ENCODE measurements at places on chromosomes 2 and 18. TPM values are rescaled to one million over a fixed set of nuclear protein-coding genes. Genes with fewer than 3 reads are reported as not detected.

DNA sequence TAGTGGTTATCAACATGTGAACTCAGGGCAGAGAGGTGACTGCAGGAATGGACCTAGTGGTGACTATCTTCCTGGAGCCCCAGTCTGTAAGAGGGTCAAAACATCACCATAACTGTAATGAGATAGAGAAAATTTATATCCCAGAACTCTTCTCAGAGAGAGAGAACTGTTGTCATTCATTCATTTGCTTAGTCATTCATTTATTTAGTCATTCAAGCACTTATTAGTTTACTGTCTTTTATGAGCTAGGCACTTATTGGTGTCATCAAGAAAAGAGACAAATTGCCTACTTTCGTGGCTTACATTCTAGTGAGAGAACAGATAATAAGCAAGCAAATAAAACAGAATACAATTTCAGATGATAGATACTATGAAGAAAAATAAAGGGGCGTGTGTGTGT lies 34.1 kb downstream of the DOK1 start:
- DNase-seq, result no peak

DNA sequence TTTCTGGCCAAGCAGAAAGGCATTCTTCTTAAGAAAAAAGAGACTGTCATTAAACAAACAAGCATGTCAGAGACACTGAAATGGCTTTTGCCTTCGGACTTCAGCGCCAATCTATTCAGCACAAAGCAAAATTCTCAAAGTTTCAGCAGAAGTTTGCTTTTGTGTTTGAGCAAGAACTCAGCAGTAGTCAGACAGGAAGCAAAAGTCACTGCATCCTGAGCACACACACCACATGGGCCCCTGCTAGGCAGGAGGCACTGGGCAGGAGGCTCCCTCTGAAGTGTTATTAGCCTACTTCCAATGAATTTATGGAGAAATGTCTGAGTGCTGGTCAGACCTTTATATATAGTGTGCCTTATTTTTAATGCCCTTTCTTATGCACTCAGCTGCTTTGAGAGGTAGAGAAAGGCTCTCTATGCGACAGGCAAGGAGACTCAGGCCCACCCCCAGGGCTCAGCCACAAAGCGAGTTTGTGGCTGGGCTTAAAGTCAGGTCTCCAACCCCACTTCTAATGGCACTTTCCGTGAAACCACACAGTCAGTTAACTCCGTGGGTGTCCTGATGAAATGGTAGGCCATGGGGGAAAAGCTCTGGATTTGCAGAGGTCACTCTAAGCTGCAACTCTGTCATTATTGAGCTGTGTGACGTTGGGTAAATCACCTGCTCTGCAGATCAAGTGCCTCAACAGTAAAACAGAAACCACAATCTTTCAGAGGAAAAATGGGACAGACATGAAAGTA lies 161.0 kb upstream of the TMEM200C start:
- DNase-seq, result peak; percentile 77

- no peak for DNase-seq
These were observed 4.7 kb downstream of the MYO5B start for GRCh38 chr18:50190236-50190635.

GRCh38 chr2:19292007-19292406 lies 66.4 kb downstream of the OSR1 start:
- DNase-seq, result no peak

GRCh38 chr2:144460727-144461307 lies 59.1 kb downstream of the ZEB2 start:
- no peak for DNase-seq

GRCh38 chr2:98324181-98324580 lies 22.1 kb upstream of the CNGA3 start:
- DNase-seq, result no peak

- no peak for DNase-seq
These were observed 5.0 kb downstream of the NDUFS1 start for GRCh38 chr2:206154197-206154596.

DNA sequence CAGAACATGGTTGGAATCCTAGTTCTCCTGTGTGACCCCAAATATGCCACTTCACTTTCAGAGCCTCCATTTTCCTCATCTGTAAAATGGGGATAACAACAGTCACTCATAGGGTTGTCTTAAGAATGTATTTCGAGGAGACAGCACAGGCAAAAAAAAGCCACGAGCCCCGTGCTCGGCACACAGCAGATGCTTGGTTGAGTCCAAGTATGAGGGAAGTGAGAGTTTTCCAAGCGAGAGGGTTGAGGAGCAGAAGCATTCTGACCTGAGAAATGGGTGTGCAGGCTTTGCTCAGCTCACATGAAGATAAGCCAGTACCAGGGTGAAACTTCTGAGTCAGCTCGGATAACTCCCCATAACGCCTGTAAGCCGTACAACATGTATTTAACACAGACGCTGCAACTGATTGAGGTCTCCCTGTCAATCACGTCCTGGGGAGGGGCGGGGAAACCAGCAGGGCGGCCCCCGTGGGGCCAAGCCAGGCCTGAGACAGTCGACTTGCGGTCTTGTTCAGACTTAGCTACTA lies 23.0 kb upstream of the ODC1 start:
- no peak for DNase-seq

GRCh38 chr2:46815121-46815802 lies 100.3 kb downstream of the MCFD2 start:
- DNase-seq, result peak; percentile 83

GRCh38 chr2:224927646-224928173 lies 114.6 kb downstream of the DOCK10 start:
- DNase-seq, result peak; percentile 77

DNA sequence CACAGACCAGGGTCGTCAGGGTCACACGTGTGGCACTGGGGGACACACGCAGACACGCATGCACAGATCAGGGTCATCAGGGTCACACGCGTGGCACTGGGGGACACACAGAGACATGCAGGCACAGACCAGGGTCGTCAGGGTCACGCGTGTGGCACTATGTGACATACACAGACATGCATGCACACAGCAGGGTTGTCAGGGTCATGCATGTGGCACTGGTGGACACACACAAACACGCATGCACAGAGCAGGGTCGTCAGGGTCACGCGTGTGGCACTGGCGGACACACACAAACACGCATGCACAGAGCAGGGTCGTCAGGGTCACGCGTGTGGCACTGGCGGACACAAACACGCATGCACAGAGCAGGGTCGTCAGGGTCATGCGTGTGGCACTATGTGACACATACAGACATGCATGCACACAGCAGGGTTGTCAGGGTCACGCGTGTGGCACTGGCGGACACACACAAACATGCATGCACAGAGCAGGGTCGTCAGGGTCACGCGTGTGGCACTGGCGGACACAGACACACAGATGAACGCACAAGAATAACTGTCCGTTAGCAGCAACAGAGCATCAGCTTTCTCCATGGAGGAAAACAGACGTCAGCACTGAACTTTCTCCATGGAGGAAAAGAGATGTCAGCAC lies 34.9 kb downstream of the HDAC4 start:
- DNase-seq, result no peak

DNA sequence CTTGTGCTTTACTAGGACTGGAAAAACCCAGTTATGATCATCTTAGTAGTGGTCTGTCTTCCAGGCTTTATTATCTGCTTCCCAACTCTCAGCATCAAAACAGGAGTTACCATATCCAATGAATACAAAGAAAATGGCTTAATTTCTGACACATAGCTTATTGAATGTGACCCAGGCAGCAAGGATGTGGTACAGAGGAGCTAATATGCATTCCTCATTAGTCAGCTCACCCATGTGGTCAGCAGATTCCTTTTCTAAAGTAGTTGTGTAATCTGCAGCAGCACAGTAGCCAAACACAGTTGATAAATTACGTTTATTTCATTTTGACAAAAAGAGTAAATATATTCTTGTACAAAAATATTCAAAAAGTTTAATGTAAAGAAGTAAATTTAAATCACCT lies 43.6 kb downstream of the TSPYL6 start:
- no peak for DNase-seq

GRCh38 chr2:25505622-25506021 lies 163.9 kb upstream of the DNMT3A start:
- DNase-seq, result no peak

GRCh38 chr18:35117951-35118411 lies 76.8 kb downstream of the MAPRE2 start:
- no peak for DNase-seq

GRCh38 chr2:64219149-64219548 lies 74.9 kb upstream of the PELI1 start:
- DNase-seq, result no peak

GRCh38 chr18:78522507-78522906 lies 457.1 kb upstream of the SALL3 start:
- DNase-seq, result no peak

- no peak for DNase-seq
These were observed 5.3 kb downstream of the NGEF start for GRCh38 chr2:233007739-233008138.

DNA sequence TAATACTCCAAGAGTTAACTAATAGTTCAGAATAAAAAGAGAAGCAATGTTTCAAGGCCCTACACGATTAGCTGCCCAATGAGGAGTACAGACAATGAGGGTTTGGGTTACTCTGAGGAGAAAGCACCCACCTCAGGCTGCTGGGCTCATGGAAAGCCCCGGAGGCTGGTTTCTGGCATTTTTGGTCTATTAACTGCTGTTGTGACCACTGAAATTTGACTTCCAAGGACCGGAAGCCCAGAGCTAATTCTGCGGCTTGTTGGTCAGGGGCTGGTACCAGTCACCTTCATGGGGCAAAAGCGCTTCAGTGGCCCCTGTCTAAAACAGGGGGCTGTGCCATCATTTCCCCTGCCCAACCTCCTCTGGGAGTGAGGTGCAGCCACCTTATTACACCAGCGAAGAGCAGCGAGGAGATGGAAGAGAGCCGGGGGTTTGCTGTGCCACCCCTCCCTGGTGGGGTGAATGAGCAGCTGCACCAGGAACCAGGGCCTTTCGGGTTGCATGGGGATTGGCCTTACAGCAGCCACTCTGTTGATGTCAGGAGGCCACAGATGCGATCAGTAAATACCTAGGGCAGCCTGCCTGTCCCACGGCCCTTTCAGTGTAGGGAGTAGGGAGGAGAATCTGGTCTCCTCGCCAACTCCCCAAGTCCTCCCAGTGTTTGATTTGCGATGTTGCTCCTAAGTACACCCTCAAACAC lies 131.3 kb downstream of the CELF4 start:
- DNase-seq, result no peak

DNA sequence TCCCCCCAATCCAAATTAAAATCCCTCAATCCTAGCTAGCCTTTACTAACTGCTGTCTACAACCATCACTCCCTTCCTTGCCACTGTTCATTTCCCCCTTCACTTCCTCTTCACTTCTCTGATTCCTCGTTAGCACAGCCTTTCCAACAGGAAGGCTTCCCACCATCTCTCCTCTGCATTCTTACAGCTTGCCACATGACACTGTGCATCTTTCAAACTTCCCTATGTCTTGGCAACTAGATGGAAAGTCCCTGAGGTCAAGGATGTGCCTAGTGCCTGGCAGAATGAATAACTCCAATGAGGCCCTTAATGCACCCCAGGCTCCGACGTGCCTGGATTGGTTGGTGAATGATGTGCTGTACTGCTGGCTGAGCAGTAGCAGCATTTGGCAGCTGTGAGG lies 15.2 kb downstream of the SAP130 start:
- no peak for DNase-seq

DNA sequence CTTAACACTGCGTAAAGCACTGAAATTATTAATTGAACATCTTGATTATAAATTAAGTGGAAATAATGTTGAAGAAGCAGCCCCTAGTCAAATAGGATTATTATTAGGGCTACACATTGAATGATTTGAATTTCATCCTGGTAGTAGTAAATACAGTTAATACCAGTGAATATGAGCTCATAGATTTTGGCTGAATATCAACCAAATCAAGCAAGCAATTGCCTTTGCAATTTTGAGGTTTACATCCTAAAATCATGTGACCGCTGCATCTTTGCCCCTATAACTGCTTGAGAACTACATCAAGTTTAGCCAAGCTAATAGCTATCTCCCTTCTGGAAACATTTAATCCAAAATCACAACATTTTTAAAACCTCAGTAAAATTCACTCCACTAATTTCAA lies 801.2 kb upstream of the PIK3C3 start:
- no peak for DNase-seq

- DNase-seq, result peak; percentile 5
These were observed 186.2 kb upstream of the GCFC2 start for GRCh38 chr2:75896779-75897366.

DNA sequence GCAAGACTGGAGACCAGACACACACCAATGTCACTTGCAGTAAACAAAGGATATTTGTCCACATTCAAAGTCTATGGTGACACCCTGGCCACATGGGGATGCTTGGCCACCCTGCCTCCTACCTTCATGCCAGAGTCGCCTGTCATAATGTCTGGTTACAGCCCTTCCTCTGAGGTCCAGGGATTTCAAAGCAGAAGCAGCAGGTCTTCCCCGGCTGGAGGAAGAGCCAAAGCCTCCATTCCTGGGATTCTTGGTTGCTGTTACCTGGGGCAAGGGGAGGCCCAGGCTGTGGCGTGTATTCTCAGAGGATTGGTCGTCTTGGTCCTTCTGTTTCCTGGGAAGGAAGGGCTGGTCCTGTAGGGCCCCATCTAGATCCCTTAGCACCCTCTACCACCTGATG lies 2.3 kb upstream of the ALPP start:
- DNase-seq, result no peak

- DNase-seq, result no peak
These were observed 60.4 kb downstream of the KCNJ3 start for GRCh38 chr2:154758871-154759270.

GRCh38 chr2:180872255-180872654 lies 108.2 kb upstream of the UBE2E3 start:
- DNase-seq, result no peak

DNA sequence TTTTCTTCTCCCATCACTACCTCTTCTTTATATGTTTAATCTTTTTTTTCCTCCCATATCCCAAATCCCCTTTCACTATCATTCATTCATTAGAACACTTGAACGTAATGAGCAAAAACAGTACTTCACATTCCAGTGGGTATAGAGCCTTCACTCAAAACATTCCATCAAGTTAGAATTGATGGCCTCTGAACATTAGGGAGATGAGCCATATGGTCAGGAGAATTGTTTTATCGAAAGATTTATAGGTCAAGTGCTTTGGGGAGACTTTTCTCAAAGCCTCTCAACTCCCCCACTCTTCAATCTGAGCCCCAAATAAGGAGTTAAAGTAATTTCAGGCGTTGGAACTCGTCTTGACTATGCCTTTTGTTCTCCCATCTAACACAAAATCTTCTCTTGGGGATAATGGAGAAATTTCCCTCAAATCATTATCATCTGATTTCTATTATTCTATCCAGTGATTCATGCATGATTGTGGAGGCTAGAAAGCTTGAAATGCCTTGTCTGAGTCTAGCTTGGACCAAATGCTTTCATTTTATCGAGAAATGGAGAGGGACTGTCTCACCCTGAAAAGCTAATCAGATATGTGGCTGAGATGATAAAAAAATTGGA lies 79.2 kb downstream of the KIAA2012 start:
- DNase-seq, result no peak

SCN7A gene
- not detected for polyA plus RNA-seq

TNS1 gene
- 9.9 TPM for polyA plus RNA-seq

LBX2 gene
- 2.8 TPM for polyA plus RNA-seq

HDAC4 gene
- 10.3 TPM for polyA plus RNA-seq

EML6 gene
- polyA plus RNA-seq, result 0.80 TPM

PRSS56 gene
- not detected for polyA plus RNA-seq

DPY30 gene
- 78.4 TPM for polyA plus RNA-seq

LCLAT1 gene
- 6.1 TPM for polyA plus RNA-seq

UGT1A5 gene
- not detected for polyA plus RNA-seq

MYO1B gene
- 6.4 TPM for polyA plus RNA-seq

CRYGC gene
- not detected for polyA plus RNA-seq

EDAR gene
- not detected for polyA plus RNA-seq

All from endothelial cell of umbilical vein (primary cell).